ENCODE measurements at places on chromosomes 16 and 17. TPM values are rescaled to one million over a fixed set of nuclear protein-coding genes. Genes with fewer than 3 reads are reported as not detected.

DNA sequence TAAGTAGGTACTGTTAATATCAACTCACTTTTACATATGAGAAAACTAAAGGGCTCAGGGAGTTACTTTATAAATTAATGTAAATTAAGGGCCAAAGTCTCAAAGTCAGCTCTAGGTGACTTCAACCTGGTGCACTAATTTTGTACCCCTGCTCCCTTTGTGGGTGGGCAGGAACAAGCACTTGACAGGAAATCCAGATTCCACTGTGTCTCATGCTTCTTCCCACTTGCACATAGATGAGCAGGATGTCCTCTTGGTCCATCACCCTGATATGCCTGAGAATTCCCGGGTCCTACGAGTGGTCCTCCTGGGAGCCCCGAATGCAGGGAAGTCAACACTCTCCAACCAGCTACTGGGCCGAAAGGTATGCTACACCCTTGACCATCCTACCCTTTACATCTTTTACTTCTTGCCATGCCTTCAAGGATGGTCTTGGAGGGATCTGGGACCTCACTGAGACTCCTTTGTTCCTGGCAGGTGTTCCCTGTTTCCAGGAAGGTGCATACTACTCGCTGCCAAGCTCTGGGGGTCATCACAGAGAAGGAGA is 1.3 kb downstream of the ERAL1 start:
- DNase-seq, result no peak
- H3K36me3 ChIP-seq, result peaks cover 43% of the 10 kb centered on the region
- no peak overlapping the region for H3K4me3 ChIP-seq
- peaks cover 6% of the 10 kb centered on the region for H3K4me1 ChIP-seq
- no peak overlapping the region for H3K27ac ChIP-seq

DNA sequence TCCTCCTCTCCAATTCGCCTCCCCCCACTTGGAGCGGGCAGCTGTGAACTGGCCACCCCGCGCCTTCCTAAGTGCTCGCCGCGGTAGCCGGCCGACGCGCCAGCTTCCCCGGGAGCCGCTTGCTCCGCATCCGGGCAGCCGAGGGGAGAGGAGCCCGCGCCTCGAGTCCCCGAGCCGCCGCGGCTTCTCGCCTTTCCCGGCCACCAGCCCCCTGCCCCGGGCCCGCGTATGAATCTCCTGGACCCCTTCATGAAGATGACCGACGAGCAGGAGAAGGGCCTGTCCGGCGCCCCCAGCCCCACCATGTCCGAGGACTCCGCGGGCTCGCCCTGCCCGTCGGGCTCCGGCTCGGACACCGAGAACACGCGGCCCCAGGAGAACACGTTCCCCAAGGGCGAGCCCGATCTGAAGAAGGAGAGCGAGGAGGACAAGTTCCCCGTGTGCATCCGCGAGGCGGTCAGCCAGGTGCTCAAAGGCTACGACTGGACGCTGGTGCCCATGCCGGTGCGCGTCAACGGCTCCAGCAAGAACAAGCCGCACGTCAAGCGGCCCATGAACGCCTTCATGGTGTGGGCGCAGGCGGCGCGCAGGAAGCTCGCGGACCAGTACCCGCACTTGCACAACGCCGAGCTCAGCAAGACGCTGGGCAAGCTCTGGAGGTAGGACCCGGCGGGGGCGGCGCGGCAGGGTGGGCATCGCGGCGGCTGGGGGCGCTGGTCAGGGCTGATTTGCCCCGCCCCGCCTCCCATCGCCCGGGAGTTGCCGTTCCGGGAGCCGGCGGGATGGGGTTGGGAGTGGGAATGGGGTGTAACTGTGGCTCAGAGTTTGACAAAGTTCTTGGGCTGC is 567 bp downstream of the SOX9 start:
- H3K36me3 ChIP-seq, result no peaks in the 10 kb centered on the region
- no peak for DNase-seq
- H3K27me3 ChIP-seq, result peaks cover 15% of the 10 kb centered on the region

GRCh38 chr16:9195287-9195686 is 103.8 kb downstream of the HAPSTR1 start:
- no peak for DNase-seq
- H3K36me3 ChIP-seq, result no peaks in the 10 kb centered on the region
- H3K4me3 ChIP-seq, result no peak overlapping the region
- H3K27ac ChIP-seq, result no peak overlapping the region
- H3K4me1 ChIP-seq, result no peaks in the 10 kb centered on the region

- H3K27ac ChIP-seq, result peak overlapping the region; percentile 76
- H3K4me3 ChIP-seq, result no peak overlapping the region
- peaks cover 30% of the 10 kb centered on the region for H3K36me3 ChIP-seq
- no peaks in the 10 kb centered on the region for H3K27me3 ChIP-seq
Measured at GRCh38 chr17:10681866-10682446, 15.4 kb downstream of the SCO1 start.

CDH8 gene
- total RNA-seq, result not detected

- no peaks in the 10 kb centered on the region for H3K4me1 ChIP-seq
- H3K27ac ChIP-seq, result no peak overlapping the region
- no peak overlapping the region for H3K4me3 ChIP-seq
- no peaks in the 10 kb centered on the region for H3K27me3 ChIP-seq
- no peak for DNase-seq
- H3K36me3 ChIP-seq, result no peaks in the 10 kb centered on the region
Measured at GRCh38 chr17:50918071-50918932, 52.1 kb upstream of the TOB1 start.

DNA sequence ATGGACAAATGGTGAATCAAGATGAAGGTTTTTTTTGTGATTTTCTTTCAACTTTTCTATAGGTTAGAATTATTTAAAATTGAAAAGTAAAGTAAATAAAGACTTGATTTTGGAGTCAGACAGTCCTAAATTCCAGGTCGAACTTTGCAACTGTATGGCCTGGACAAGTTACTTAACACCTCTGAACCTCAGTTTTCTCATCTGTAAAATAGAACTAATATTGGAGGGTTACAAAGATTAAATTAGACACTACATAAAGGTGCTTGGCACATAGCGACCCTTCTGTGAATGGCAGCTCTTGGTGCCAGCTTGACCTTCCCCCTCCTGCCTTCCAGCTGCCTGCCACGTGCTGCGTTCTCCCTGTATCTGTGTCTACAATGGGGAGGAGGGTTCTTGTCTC is 3.0 kb downstream of the RSAD1 start:
- H3K4me3 ChIP-seq, result no peak overlapping the region
- H3K4me1 ChIP-seq, result peaks cover 7% of the 10 kb centered on the region
- no peak for DNase-seq
- peak overlapping the region; percentile 84 for H3K27ac ChIP-seq

LCAT gene
- total RNA-seq, result 6.6 TPM

PRKCB gene
- 1.2 TPM for total RNA-seq

DNA sequence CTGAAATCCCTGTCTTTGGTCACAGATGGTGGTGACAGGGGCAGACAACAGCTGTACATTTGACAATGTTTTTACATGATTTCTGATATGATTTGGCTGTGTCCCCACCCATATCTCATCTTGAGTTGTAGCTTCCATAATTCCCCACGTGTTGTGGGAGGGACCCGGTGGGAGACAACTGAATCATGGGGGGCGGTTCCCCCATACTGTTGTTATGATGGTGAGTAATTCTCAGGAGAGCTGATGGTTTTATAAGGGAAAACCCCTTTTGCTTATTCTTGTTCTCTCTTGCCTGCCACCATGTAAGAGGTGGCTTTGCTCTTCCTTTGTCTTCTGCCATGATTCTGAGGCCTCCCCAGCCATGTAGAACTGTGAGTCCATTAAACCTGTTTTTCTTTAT is 353.9 kb downstream of the CPPED1 start:
- H3K4me3 ChIP-seq, result no peak overlapping the region
- H3K4me1 ChIP-seq, result no peaks in the 10 kb centered on the region
- H3K27ac ChIP-seq, result no peak overlapping the region
- DNase-seq, result no peak

DNA sequence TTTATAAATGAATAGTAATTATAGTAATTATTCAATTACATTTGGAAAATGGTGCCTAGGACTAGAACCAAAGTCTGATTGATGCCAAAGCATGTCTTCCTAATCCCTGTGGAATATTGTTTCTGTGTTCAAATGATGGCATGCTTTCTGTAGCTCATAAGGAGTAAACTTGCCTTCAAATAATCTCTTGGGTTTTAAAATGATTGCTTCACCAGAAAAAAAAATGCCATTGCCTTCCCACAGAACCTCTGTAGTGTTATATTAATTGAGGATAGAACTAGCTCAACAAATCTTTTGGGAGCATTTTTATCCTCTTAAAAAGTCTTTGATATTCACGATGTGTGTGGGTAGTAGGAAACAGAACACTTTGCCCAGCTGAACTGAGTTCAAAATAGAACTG is 7.7 kb upstream of the TMEM100 start:
- H3K36me3 ChIP-seq, result no peaks in the 10 kb centered on the region
- H3K27me3 ChIP-seq, result no peaks in the 10 kb centered on the region
- H3K27ac ChIP-seq, result peak overlapping the region; percentile 50
- no peak for DNase-seq

DNA sequence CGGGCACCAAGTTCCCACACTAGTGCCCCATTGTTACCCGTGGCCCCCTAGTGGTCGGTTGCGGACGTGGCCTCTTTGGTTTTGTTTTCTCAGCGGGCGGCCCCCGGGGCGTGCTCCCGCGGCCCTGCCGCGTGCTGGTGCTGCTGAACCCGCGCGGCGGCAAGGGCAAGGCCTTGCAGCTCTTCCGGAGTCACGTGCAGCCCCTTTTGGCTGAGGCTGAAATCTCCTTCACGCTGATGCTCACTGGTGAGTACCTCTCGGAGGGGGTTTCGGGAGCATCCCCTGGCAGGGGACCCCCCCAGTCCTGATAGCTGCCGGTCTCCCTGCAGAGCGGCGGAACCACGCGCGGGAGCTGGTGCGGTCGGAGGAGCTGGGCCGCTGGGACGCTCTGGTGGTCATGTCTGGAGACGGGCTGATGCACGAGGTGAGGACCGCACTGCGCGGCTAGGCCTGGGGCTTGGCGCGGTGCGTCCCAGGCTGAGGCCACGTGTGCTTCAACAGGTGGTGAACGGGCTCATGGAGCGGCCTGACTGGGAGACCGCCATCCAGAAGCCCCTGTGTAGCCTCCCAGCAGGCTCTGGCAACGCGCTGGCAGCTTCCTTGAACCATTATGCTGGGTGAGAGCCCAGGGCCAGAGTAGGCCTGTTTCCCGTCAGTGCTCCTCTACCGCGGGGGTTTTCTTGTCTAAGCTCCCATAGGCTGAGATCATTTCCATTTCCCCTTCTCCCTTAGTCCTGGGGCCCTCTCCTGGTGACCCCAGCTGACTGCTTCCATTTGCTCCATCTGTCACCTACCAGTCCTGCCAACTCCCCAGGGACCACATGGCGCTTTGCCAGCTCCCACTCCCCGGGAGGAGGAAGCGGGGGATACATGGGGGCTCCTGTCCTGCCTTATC is 1.7 kb downstream of the SPHK1 start:
- peaks cover 26% of the 10 kb centered on the region for H3K4me1 ChIP-seq
- H3K27ac ChIP-seq, result peak overlapping the region; percentile 94
- peak; percentile 30 for DNase-seq
- H3K27me3 ChIP-seq, result no peaks in the 10 kb centered on the region

DNA sequence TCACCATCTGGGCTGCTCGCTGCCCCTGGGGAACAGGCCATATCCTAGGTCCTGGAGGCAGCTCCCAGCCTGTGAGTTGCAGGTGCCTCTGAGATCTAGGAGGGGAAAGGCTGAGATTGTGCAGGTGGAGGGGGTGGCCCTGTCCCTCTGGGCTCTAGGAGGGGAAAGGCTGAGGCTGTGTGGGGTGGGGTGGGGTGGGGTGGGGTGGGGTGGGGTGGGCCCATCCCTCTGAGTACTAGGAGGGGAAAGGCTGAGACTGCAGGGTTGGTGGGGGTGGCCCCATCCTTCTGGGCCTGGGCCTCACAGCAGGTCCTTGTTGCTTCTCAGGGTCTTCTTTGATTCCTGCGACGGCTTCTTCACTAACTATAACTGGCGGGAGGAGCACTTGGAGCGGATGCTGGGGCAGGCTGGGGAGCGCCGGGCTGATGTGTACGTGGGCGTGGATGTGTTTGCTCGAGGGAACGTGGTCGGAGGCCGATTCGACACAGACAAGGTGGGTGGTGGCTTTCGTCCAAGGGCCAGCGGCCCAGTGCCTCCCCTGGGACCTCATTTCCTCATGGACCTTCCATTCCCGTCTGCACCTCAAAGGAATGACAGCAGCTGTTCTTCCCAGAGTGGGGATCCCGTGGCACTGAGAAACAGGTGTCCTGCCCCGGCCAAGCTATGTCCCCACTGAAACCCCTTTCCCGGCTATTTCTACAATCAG is 7.1 kb downstream of the ENGASE start:
- H3K4me3 ChIP-seq, result no peak overlapping the region
- no peaks in the 10 kb centered on the region for H3K4me1 ChIP-seq
- H3K27ac ChIP-seq, result no peak overlapping the region
- no peak for DNase-seq

DNA sequence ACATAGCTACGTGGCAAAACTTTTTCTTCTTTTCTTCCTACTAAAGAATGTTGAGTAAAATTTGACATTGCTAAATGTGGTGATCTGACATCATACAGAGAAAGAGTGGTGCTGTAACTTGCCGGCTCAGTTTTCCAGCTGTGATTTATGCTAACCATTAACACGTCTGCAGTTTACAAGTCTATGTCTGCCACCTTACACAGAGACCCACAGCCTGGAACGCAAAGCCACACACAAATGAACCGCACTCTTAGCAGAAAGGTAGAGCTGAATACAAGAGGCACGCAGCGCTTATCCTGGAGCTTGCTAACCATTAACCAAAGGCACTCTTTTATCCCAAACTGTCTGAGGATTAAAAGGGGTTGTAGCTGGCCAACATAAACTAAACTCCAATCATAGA is 31.9 kb downstream of the CACNG1 start:
- H3K4me3 ChIP-seq, result no peak overlapping the region
- H3K36me3 ChIP-seq, result peaks cover 4% of the 10 kb centered on the region
- no peak for DNase-seq
- H3K27ac ChIP-seq, result no peak overlapping the region
- no peaks in the 10 kb centered on the region for H3K4me1 ChIP-seq
